Ecto neural progenitor cell (in vitro differentiated cells): ENCODE measurements at places on chromosomes 7 and 10.
A peak's percentile ranks its signal among the peaks of the same experiment; 100 is the strongest.

- no peak for DNase-seq
These were observed 491.9 kb upstream of the PFKP start for GRCh38 chr10:2575460-2575859.

DNA sequence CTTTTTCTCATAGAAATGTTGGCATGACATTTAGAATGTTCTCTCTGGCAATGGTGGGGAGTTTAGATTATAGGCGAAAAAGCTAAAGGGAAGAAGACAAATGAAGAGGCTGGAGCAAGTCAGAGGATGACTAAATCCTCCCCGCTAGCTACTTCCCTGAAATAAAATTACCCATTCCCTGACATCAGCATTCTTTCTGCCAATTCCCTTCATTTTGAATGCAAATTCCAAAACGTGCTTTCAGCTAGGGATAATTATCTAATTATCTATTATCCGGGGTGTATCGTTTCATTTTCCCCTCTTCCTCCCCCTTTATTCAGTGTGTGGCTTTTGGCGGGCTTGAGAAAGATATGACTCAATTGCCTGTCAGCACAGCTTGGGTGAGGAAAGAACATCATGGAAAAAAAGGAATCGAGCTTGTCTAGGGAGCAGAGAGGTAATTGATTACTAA is 672.3 kb downstream of the TNS3 start:
- DNase-seq, result no peak

DNA sequence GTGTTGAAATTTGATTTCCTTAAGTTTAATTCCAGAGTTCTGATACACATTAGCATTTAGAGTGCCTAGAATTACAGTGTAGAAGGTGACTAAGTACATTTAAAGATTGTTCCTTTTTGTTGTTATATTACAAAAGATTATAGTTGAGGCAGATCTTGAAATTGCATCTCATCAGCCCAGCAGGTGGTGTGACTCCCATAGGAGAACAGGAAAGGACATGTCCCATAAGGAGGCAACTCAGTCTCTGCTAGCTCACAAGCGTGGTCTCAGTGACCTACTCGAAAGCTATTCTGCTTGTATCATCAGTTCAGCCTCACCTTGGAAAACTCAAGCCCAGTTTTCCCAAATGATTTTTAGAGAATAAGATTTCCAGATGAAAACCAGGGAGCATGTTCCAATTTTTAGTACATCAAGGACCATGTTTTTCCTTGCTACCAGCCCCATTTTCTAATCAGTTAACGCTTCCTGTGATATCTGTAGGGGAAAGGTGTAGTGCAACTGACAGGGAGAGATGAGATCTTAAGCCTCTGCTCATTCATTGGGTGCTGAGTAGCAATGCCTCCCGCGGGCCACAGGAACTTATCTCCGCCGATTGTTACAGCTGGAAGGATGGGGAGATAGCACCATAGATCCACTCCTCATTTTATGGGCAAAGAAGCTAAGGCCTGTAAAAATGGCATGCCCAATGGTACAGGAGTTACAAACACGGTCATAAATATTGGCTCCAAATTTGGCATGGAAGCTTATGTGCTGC is 1.1 kb upstream of the GNAI1 start:
- DNase-seq, result no peak

DNA sequence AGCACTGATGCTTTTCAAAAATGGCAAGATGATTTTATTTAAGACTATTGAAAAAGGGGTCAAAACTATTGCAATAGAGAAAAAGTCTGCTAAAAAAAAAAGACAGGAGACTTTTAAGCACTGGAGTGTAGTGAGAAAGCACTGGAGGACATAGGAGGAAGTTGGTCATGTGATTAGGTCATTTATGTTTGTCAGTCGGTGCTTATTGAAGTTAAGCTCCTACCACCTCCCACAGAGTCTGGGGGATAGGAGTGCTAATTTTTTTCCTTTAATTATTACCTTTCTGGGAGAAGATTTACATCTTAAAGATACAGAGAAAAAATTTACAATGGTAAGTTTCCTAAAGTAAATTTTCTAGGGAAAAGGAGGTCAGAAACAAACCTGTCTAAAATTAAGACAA is 80.2 kb upstream of the TMEM229A start:
- no peak for DNase-seq

DNA sequence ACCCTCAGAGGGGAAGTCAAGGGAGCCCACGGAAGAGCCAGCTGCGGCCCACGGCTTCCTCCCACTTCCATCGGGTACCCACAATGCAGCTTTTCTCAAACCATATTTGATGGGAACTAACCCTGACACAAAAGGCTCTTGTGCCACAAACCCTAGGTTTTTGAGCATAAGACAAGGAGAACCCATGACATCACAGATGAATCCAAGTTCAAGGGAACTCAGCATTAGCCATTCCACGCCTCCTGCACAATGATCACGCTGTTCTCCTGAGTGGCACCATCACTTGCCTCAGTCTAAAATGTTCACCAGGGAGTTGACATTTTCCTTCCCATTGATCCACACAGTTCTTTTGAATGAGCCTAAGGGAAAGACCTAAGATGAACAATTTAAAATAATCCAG is 70.4 kb downstream of the ITIH5 start:
- no peak for DNase-seq

GRCh38 chr7:139949629-139950028 is 113.1 kb downstream of the PARP12 start:
- no peak for DNase-seq

DNA sequence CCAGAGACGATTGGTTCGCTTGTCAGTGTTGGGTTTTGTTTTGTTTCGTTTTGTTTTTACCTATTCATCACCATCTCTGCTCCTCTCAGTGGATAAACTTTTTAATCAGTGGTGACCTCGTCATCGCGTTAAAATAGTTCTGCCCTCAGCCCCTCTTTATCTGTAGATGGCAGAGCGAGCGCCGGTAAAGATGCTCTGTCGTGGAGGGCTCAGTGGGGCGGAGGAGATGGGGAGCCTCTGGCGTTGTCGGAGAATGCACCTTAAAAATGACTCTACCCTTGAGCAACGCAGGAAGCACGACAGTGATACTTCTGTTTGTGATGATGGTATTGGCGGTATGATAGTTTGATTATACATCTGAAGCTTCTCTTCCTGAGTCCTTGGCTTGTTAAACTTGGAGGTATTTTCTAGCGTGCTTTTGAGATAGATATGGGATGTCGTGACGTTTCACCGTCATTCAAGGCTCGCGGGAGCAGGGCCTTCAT is 554 bp downstream of the CSGALNACT2 start:
- no peak for DNase-seq

DNA sequence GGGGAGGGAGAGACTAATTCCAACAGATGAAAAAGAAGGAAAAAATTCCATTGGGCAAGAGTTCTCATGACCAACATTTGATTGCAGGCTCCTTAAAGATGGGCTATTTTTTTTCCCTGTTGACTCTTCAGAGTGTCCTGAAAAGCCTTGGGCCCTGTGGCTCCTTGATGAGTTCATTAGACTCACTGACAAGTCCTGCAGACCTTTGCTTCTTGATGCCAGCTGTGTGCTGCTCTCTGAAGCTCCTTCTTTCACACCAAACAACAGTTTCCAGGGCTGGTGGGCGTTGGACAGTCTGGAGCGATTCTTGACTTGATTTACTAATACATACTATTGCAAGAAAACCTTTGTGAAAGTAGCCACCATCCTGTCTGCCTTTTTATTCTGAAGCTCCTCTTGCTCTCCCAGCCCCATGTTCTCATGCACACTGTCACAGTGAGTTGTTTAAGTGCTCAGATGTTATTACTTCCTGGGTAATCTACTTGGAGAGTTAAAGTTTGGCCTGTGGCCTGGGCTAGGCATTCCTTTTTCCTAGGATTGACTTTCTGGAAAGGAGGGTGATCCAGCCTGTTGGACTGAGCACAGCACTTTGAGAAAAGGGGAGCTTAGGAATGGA is 250.3 kb downstream of the PTEN start:
- DNase-seq, result no peak

- no peak for DNase-seq
These were observed 683 bp downstream of the INSIG1 start for GRCh38 chr7:155298288-155298833.

DNA sequence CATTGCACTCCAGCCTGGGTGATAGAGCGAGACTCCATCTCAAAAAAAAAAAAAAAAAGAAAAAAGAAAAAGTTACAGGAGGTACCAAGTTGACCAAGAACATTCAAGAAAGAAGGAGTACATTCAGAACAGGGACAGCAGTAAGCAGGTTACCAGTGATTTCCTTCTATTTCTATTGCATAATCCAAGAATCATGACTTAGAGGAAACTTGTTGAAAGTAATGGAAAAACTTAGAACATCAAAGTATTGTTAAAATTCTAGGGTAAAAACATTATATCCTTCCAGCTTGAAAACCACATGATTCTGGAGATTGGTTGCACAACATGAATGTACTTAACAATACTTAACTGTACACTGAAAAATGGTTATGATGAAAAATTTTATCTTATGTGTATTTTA is 25.2 kb downstream of the RAPGEF5 start:
- no peak for DNase-seq

DNA sequence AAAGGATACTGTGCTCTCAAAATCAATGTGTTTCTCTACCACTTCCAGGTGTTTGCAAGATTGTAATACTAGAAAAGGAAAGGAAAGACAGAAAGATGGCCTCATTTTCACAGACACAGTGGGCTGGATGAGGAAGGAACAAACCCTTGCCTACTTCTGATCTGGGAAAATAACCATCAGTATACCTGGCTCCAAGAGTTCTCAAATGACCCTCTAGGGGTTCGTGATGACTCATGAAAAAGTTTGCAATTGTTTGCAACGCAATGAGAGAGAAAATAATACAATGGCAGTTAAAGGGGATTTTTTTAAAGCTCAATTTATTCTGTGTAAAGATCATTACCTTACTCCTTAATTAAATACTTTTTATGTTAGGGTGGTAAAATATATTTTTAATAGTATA is 197.6 kb upstream of the INHBA start:
- no peak for DNase-seq

GRCh38 chr10:33141251-33141650 is 183.2 kb upstream of the ITGB1 start:
- DNase-seq, result no peak

DNA sequence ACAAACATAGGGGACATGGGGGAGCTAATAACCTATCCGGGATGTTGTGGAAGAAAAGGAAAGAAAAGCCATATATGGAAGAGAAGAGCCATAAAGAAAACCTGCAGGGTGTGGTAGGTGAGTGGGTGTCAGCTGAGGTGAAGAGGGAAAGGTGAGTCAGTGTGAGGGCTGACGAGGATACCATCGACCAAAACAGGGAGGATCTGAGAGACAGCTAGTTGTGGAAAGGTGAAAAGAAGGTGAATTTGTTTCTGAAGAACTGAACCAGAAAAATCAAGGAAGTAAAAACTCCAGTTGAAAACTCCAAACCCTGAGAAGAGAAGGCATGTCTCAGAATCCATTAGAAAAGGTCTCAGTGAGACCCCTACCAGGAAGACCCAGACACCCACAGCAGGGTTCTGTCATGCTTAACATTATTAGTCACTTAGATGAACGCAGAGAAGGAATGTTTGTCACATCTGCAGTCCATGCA is 4.1 kb downstream of the BLNK start:
- no peak for DNase-seq

GRCh38 chr10:71309919-71310318 is 9.1 kb upstream of the SLC29A3 start:
- DNase-seq, result no peak

DNA sequence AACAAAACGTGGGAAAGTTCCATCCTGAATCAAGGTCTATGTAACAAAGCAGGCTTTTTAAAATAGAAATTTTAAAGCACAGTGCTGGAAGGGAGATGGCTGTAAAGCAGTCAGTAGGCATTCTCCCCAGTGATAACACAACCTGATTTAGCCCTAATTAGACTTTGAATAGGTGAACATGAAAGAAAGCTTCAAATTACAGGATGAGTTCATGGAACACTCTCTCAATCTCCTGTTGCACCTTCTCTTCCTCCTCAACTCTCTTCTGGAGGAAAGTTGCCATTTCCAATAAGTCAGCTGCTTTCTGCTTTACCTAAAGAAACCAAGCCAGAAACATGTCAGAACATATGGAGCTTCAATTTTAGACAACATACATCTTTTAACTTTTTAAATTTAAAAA is 20.1 kb downstream of the SFR1 start:
- DNase-seq, result no peak

DNA sequence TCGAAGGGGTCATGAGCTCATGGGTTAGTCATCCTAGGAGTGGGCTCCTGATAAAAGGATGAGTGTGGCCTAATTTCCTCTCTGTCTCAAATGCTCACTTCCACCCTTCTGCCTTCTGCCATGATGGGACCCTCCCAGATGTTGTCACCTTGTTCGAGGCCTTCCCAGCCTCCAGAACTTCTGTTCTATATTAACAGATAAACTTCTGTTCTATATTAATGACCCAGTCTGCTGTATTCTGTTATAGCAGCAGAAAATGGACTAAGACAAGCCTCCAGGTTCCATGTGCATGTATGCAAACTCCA is 583.2 kb downstream of the GLRX3 start:
- DNase-seq, result no peak

DNA sequence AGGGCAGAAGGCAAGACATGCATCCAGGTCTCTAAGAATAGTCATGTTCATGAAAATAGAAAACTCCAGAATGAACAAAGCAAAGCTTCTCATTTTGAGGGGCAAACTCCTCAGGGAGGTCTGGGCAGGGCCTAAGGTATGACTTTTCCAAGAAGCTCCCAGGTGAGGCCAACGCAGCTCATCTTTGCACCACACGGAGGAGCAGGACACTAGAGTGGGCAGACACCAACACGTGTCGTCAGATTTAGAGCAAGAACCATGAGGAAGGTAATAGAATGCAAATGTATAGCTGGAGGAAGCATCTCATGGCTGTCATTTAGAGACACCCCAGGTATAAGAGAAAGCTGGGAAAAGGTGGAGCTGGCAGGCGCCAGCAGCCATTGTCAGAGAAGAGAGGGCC is 95.7 kb downstream of the WDFY4 start:
- DNase-seq, result peak; percentile 15

DNA sequence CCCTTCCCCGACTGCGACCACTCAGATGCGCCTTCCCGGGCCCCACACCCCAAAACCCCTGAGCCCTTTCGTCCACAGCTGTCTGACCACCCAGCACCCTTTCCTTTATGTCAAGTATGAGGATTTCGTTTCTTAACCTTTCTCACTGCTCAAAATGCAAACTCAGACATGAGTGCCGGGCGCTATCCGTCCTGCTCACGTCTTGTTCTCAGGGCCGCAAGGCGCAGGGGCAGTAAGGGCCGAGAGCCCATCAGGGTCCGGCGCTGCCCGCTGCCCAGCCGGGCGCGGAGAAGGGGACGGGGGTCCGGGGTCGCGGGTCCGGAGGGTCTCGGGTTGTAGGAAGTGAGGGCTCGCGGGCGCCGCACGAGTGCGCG is 670 bp upstream of the RBM33 start:
- DNase-seq, result no peak
